ENCODE measurements at places on chromosomes 11 and 22.

DNA sequence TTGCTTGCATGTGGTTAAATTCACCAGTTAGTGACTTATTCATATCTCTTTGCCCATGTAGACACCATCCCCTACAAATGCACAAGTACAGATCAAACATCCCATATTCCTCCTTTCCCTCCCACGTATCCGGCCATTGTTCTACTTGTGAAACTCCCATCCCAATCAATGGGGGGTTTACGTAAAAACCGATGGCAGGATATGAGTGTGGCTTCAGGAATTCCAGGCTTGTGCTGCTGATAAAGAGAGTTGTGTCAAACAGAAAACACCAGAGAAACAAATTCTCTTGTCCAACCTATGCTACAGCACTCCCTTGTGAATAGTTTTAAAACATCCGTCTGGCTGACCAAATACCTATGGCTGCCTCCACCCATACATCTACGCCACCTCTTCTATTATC, 15.5 kb downstream of the FLI1 start:
- peak; percentile 53 for DNase-seq

- no peak for DNase-seq
These were observed 687.8 kb downstream of the KCNA4 start for GRCh38 chr11:29328961-29329441.

DNA sequence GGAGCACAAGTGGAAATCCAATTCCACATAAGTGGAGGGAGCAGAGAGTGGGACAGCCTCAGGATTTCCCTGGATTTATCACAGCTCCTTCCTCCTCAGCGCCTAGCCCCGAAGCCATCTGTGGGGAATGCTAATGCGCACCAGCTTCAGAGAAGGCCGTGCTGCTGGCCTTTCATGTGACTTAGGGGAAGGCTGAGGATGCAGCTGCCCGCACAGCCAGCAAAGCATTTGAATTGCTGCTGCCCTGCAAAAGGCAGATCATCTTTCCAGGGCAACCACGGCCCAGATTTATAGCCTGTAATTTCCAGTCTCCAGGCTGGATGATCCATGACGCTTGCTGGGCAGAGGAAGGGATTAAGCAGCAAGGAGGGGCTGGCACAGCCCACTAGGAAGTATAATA, 29.9 kb downstream of the SYN3 start:
- no peak for DNase-seq

DNA sequence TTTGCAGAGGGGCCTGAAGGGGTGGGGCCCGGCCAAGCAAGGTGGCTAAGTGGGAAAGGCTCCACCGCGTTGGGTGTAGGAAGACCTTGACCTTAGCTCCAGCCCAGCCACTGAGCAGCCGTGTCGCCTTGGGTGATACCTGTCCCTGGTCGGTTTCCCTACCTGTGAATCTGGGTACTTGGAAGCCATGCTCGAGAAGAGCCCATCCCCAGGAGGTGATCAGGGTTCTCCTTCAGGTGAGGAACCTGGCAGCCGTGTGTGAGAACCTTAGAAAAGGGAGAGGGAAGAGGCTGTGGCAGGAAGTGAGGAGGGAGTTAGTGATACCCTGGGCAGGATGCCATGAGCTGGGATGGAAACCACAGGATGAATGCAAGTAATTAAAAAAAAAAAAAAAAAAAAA, 21.6 kb downstream of the PPARA start:
- peak; percentile 48 for DNase-seq

DNA sequence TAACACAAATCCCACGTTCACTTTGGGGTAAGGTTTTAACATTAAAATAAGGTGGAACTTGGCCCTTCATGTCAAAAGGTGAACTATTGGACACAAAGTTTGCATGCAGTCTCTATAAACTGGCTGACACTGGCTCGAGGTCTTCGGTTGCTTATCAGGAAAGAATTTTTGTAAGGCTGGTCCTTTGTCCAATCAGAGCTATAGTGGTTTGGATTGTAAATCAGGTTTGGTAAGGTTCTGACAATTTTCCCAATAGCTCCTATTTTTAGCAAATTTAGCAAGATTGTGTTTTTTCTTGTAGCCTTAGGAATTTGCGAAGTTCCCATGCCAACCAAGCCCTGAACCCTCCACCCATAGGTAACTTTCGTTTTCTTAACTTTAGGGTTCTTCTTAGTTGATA, 17.6 kb upstream of the MED17 start:
- DNase-seq: no peak

GRCh38 chr22:22714600-22715335, 70.4 kb downstream of the GGTLC2 start:
- DNase-seq: no peak

GRCh38 chr22:38122616-38123015, 12.1 kb upstream of the BAIAP2L2 start:
- DNase-seq: no peak

DNA sequence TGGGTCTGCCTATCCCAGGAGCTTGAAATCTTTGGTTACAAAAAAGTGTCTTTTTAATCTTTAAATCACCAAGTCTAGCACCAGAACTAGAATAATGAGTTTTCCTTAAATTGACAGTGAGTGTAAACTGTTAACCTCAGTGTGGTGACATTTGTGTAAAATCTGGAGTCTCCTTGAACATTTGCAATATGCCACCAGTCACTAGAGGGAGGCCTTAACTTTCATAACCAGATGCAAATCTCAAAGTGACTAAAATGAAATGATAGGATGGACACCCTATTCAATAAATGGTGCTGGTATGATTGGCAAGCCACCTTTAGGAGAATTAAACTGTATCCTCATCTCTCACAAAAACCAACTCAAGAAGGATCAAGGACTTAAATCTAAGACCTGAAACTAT, 8.3 kb upstream of the SCGB1D2 start:
- no peak for DNase-seq

GRCh38 chr11:96393753-96394348, 4.0 kb downstream of the JRKL start:
- peak; percentile 5 for DNase-seq

DNA sequence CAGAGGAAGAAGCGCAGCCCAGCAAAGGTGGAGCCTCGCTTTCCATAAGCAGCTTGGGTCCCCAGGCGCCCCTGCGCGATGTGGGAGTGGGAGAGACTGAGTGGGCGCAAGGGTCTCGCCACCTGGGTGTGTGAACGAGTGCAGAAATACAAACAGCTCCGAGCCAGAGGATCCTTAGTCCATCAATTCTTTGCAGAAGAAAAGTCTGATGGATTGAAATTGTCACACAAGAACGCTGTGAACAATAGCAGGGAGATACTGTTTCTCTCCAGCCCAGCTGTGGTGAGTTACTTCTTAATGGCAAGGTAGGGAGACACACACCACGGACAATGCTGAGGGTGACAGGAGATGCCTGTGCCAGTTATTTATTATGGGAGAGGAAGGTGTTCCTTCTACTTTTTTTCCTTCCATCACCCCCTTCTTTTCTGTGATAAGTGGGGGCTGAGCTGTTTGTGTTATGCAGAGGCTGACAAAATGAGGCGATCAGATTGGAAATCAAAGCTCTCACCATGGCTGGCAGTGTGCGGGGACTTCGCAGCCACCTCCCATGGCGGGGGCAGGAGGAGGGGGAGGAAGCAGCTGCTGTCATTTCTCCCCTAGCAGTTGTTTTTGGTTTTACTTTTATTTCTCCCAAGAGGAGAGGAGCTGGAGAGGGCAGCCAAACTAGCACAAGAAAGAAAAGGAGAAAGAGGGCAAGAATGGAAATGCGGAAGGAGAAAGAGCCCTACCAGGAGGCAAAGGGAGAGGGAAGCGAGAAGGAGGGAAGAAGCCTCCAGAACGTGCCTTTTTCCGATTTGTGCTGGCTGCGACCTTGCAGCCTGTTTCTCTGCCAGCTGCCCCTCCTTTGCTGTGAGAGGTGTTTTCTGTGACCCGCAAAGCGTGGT, 755.8 kb downstream of the NTM start:
- DNase-seq: no peak

DNA sequence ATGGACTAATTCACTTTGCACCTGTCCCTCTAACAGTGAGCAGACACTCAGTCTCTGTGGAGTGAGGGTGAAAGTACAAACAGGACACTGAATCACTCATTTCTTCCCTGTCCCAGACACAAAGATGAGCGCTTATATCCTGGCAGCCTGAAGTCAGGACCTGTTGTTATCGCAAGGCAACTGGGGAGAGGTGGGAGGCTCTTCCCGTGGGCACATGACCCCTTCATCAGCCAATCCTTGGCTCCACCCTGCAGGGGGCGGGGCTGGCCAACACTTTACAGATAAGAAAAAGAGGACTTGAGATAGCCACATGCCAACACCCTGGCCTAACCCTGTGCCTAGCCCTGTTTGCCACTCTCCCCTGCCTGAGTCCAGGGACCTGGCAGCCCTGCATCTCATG, 29.5 kb upstream of the TESMIN start:
- no peak for DNase-seq

GRCh38 chr11:71191201-71191600, 61.2 kb downstream of the SHANK2 start:
- DNase-seq: no peak

DNA sequence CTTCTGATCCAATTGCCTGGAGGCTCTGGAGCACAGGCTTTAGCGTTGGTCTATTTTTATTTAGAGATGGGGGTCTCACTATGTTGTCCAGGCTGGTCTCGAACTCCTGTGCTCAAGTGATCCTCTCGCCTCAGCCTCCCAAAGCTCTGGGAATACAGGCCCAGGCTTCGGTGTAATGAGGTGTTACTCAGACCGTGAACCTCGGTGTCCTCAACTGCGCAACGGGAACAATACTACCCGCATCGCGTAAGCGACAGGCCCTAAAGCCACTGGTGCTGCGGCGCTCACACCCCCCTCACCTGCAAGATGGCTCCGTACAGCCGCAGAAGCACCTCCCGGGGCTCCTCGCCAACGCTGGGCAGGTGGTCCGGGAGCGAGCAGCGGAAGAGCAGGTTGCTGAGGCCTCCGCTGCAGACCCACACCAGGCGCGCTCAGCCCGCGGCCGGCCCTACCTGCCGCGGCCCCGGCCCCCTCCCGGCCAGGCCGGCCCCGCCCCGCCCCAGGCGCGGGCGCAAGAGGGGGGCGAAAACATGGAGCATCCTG, 628 bp downstream of the CHKB start:
- DNase-seq: no peak

All from GM04503 (cell line).